ENCODE measurements at places on chromosomes 2 and 18. TPM values are rescaled to one million over a fixed set of nuclear protein-coding genes. Genes with fewer than 3 reads are reported as not detected.

DNA sequence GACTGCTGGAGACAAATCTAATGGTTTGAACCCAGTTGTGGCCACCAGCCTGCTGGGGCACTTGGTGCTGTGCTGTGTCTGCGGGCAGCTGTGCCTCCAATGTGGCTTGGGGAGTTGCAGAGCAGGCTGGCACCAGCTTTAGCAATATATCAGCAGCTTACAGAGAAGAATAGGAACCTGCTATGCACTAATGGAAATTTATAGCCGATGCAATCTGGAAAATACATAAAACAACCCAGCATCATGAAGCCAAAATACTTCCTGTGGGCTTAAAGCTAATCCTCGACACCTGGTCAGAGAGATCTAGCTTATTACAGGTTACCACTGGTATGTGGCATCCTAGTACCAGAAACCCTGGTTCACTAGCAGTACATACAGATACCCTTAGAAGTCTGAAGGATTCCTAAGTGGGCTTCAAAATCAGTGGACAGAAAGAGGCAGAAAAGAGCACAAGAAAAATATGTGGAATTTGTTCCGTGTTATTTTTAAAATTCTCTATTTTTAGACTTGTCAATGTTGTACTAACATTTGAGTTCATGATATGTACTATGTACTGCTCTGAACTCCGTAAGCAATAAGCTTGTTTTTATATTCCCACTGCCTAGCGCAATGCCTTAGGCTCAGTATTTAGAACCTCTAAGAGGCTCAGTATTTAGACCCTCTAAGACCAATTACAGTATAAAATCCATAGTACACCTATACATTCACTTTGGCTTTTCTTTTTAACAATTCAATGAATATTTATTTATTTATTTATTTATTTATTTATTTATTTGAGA is 194.7 kb downstream of the UXS1 start:
- DNase-seq = no peak

The CPS1 gene
- 3.9 TPM for total RNA-seq

The GNLY gene
- total RNA-seq = 1.9 TPM

DNA sequence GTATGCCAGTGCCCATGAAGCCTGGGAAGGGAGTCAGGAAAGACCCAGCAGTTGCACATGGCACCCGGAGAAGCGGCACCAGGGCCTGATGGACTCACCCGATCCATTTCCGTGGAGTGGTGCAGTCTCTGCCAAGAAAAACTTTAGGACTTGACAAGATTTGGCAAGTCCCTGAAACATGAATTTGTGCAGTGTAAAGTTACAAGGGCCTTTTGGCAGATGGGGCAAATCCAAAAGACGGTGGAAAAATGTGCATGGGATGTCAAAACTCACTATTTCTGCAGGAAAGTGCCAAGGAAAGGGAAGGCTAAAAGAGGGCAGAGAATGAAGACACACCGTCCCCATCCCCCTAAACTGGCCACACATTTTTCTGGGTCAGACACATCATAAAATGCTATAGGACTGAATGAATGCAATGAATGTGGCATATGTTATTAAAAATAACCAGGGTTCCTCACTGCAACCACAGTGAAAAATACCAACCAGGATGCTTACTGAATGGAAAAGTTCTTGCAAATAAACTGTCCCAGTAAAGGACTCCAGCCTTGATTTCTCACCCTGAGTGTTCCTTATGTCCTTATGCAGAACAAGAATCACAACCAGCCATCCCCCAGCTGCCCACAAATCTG is 173.5 kb upstream of the SIX2 start:
- DNase-seq = no peak

- DNase-seq = no peak
These were observed 277.1 kb downstream of the SOX11 start for GRCh38 chr2:5969303-5969702.

The REEP1 gene
- total RNA-seq = 15.5 TPM

- no peak for DNase-seq
These were observed 161.9 kb upstream of the RASGRP3 start for GRCh38 chr2:33314541-33314940.

DNA sequence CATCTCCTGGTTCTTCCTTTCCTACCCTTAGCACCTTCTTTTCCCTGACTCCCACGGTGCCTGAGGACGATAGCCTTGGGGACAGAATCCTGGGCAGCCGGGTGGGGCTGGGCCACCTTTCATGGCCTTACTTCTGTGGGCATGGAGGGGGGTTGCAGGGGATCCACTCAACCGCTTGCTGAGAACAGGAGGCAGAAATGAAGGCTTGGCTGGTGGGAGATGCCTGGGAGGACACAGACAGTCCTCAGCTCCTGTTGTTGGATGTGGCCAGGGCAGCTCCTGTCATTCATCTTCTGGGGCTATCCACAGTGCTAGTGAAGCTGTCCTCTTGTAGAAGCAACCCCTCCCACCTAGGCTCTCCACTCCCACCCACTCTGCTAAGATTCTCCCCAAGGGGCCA is 95.5 kb upstream of the CELF4 start:
- DNase-seq = no peak

The NLRC4 gene
- total RNA-seq = 0.65 TPM

The MBD2 gene
- 95.7 TPM for total RNA-seq

DNA sequence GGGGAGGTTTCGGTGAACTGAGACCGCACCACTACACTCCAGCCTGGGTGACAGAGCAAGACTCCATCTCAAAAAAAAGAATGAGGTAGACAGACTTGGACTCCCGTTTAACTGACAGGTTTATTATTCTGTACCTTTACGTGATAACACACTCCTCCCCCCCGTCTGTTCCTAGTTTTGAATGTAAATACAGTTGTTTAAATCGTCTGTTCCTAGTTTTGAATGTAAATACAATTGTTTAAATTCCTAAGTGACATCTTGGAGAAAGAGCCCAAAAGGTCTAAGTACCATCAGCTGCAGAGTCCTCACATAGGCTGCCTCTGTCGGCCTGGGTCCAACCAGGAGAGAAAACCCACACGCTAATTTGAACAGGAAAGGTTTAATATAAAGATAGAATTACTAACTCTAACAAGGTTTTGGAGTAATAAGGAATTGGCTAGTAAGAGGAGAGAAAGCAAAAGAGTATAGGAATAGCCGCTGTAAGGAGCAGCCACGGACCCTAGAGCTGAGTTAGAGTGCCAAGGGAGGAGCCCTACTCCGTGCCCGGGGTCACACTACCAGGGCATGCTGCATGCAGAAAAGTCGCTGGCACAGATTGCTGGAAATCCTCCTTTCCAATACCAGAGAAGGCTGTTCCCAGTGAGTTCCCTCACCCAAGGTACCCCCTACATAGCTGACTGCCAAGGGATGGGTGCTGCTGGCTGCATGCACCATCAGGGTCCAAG is 83.5 kb upstream of the RANBP2 start:
- DNase-seq = no peak

DNA sequence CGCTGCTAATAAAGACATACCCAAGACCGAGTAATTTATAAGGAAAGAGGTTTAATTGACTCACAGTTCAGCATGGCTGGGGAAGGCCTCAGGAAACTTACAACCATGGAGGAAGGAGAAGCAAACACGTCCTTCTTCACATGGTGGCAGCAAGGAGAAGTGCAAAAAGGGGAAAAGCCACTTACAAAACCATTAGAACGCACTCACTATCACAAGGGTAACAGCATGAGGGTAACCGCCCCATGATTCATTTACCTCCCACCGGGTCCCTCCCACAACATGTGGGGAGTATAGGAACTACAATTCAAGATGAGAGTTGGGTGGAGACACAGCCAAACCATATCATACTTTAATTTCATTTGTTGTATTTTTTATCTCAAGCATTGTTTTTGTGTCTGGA is 67.5 kb downstream of the ATP9B start:
- no peak for DNase-seq

- DNase-seq = no peak
These were observed 41.3 kb downstream of the REV1 start for GRCh38 chr2:99448556-99448955.

GRCh38 chr2:219284501-219285372 is 5.6 kb downstream of the DNAJB2 start:
- DNase-seq = no peak

The PMAIP1 gene
- total RNA-seq = 4.9 TPM

GRCh38 chr18:24940416-24940815 is 411.6 kb downstream of the ZNF521 start:
- DNase-seq = no peak

GRCh38 chr2:26169681-26170414 is 3.0 kb upstream of the GAREM2 start:
- DNase-seq = no peak

The SCYGR8 gene
- total RNA-seq = not detected

DNA sequence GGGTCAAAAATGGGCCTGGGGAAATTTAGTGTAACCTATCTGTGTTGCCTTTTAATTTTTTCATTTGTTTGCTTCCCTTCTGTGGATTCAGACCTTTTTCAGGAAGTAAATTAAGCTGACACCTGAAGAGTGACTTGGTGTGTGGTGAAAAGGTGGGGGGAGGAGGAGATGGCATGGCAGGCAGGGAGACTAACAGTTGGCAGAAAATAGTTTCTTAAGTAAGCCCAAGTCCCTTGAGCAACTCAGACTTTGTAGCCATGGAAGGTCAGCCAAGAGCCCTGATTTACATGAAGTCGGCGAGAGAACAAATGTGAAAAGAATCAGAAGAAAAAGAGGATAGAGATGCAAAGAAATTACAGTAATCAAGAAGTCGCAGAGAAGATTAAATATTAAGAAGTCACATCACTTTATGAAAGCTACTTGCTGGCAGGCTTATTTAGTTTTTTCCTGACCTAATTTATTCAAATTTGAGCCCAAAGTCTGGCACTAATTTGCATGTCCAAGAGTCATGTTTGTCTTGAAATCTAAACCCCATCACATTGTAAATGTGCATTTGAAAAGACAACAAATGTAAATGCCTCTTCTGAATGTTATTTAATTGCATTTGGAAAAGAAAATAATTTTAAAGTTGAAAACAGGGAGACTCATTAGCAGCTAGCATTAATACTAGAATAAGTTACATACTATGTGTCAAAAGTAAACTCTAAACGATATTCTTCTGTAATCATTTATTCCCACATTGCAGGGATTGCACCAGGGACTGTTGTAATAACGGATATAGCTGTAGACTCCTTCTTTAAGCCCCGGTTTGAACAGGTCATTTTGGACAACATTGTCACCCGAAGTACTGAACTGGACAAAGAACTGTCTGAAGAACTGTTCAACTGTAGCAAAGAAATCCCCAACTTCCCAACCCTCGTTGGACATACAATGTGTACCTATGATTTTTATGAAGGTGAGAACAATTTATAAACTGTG is 19.3 kb downstream of the UPP2 start:
- no peak for DNase-seq

The SKOR2 gene
- total RNA-seq = not detected

GRCh38 chr18:62631173-62631572 is 84.2 kb upstream of the PHLPP1 start:
- no peak for DNase-seq

DNA sequence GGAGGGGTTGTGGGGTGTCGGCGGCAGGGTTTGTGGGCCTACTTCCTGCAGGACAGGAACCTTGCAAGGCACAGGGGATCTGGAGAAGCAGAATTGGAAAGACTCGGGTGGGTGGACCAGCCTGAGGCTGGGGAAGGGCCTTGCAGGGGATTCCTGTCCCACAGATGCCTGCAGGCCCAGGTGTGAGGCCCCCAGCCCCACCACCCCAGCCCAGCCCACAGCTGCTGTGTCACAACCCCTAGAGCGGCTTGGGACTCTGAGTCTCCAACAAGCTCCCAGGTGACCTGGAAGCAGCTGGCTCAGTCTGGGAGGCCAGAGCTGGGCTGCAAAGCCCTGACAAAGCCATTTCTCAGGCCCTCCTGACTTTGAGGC is 93.1 kb downstream of the ZFP36L2 start:
- no peak for DNase-seq

GRCh38 chr2:69386360-69386759 is 667 bp downstream of the GFPT1 start:
- no peak for DNase-seq

DNA sequence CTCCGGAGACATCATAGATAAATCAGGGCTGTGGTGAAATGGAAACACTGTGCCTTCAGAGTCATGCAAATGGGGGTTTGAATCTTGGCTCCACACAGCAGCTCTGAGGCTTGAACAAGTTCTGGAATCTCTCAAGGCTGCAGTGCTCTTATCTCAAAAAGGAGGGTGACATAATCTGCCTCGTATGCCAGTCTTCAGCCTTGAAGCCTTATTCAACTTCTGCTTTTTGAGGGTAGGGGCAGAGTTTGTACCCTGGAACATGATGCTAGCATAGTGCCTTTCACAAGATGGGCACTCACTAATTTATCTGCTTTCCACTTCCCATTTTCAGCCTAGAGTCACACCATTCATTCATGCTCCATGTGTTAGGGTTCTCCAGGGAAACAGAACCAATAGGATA is 42.3 kb downstream of the GATA6 start:
- no peak for DNase-seq

GRCh38 chr2:164706522-164706921 is 85.2 kb upstream of the GRB14 start:
- DNase-seq = no peak

DNA sequence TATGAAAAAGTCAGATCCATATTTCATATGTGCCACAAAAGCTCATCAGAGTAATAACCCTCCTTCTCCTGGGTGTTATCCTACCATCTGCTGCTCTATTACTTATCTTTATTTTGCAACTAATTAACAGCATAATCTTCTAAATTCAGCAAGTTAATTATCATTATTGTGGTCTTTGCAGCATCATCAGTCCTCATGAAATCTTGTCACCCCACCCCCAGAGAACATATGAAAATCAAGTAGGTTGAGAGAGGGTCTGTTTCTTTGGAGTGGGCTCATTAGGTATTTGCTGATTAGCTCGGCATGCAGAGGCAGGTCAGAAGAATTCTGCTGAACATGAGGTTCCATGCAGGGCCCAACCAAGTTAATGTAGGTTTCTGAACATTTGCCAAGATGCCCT is 64.8 kb downstream of the ATF2 start:
- no peak for DNase-seq

Data from ureter (tissue), 1 donor.